ENCODE measurements at places on chromosomes 4 and X. TPM values are rescaled to one million over a fixed set of nuclear protein-coding genes. Genes with fewer than 3 reads are reported as not detected.

The C4orf36 gene
- polyA plus RNA-seq = 0.54 TPM

- no peak for DNase-seq
Observed at GRCh38 chr4:67983333-67983732, 20.0 kb upstream of the TMPRSS11A start.

DNA sequence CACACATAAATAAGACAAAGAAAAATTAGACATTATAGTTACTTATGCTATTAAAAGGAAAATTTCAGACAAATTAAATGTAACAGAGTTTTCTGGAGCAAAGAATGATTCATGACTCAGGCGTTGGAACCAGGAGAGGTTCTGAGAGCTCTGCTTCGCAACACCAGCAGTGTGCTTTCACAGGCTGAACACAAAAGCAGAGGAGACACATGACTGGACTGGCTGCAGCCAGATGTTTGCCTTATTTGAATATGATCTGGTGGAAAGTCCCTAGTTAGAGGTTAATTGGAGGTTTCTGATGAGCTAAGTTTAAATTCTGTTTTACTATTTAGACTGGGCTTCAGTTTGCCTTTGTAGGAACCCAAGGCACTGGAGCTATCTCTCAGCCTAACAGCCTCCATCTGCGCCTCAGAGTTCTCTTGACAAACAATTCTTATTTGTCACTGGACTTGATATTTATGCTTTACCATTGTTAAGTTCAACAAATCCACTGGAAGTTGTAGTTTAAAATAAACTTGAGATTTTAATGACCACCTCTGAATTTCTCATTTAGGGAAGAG lies 16.2 kb downstream of the BOD1L1 start:
- DNase-seq = no peak

The XPNPEP2 gene
- polyA plus RNA-seq = 80.1 TPM

The SMIM43 gene
- 0.13 TPM for polyA plus RNA-seq

- no peak for DNase-seq
Observed at GRCh38 chrX:139720136-139720535, 12.2 kb upstream of the MCF2 start.

DNA sequence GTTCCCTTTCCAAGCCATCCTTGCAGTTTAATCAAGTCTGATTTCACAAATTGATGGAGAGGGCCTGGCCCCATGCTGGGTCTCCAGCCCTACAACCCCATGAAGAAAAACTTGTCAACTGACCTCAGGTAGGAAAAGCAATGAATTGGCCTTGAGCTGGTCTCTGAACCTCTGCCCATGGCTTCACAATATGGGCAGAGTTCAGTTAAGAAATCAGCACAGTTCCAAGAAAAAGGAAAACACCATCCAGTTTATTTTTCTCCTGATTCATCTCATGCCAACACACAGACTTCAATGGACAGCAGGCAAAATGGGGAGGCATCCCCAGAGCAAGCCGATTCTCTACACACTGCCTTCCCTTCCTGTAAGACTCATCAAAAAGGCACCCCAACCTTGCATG lies 3.3 kb downstream of the RIPPLY1 start:
- no peak for DNase-seq

GRCh38 chr4:30760551-30760950 lies 40.4 kb downstream of the PCDH7 start:
- DNase-seq = no peak

- no peak for DNase-seq
Observed at GRCh38 chrX:30153881-30154260, 61.5 kb upstream of the MAGEB2 start.

The ANK2 gene
- polyA plus RNA-seq = 32.7 TPM

The TCP11X1 gene
- polyA plus RNA-seq = not detected

GRCh38 chr4:64784125-64784524 lies 374.9 kb upstream of the TECRL start:
- DNase-seq = no peak

The PLAC1 gene
- polyA plus RNA-seq = not detected

- DNase-seq = no peak
Observed at GRCh38 chr4:20185103-20185502, 66.6 kb upstream of the SLIT2 start.

GRCh38 chr4:23856630-23857029 lies 33.2 kb downstream of the PPARGC1A start:
- DNase-seq = peak; percentile 53

GRCh38 chr4:124030147-124030546 lies 633.6 kb downstream of the SPRY1 start:
- no peak for DNase-seq

DNA sequence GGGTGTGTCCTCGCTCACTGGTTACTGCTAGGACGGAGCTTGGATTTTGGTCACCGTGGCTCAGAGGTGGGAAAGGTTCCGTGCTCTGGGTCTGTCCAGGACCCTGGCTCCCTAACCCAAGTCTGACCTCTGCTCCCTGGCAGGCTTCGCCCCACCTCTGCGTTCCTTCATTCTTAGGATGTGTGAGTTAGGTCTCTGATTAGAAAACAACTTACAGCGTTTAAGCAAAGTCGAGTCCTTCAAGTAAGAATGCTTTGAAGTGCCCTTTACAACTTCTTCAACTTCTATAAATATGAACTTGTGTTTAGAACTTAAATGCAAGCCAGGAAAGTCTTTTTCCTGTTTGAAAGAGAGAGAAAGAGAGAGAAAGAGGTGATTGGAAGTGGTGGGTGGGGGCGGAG lies 891 bp downstream of the TLR2 start:
- no peak for DNase-seq

The GRID2 gene
- 0.06 TPM for polyA plus RNA-seq

- no peak for DNase-seq
Observed at GRCh38 chr4:86670756-86671155, 76.6 kb downstream of the PTPN13 start.

Measured in small intestine (tissue), 16 donors.